Effector memory CD8-positive, alpha-beta T cell (primary cell): ENCODE measurements at places on chromosomes 11 and 22.

- peaks cover 98% of the 10 kb centered on the region for H3K36me3 ChIP-seq
- no peak for DNase-seq
- peaks cover 79% of the 10 kb centered on the region for H3K4me1 ChIP-seq
- H3K27me3 ChIP-seq = no peaks in the 10 kb centered on the region
These were observed 6.9 kb downstream of the EHD1 start for GRCh38 chr11:64871492-64871891.

- no peak overlapping the region for H3K27ac ChIP-seq
- no peaks in the 10 kb centered on the region for H3K36me3 ChIP-seq
- peaks cover 28% of the 10 kb centered on the region for H3K27me3 ChIP-seq
- H3K4me1 ChIP-seq = no peaks in the 10 kb centered on the region
- H3K4me3 ChIP-seq = no peak overlapping the region
These were observed 32.7 kb downstream of the SLC6A5 start for GRCh38 chr11:20632169-20632532.

- no peaks in the 10 kb centered on the region for H3K4me1 ChIP-seq
- no peak overlapping the region for H3K27ac ChIP-seq
- no peak for DNase-seq
- H3K27me3 ChIP-seq = no peaks in the 10 kb centered on the region
These were observed 351.2 kb upstream of the API5 start for GRCh38 chr11:42960521-42961088.

GRCh38 chr22:19845054-19845722 lies 9.5 kb downstream of the GNB1L start:
- no peaks in the 10 kb centered on the region for H3K27me3 ChIP-seq
- H3K27ac ChIP-seq = peak overlapping the region; percentile 41
- H3K36me3 ChIP-seq = peaks cover 10% of the 10 kb centered on the region
- H3K4me3 ChIP-seq = peak overlapping the region; percentile 61
- peaks cover 6% of the 10 kb centered on the region for H3K4me1 ChIP-seq
- DNase-seq = no peak

GRCh38 chr11:638631-639331 lies 1.7 kb downstream of the DRD4 start:
- no peak overlapping the region for H3K4me3 ChIP-seq
- H3K27me3 ChIP-seq = peaks cover 13% of the 10 kb centered on the region
- H3K27ac ChIP-seq = peak overlapping the region; percentile 41
- peaks cover 11% of the 10 kb centered on the region for H3K4me1 ChIP-seq
- DNase-seq = no peak

- no peak overlapping the region for H3K27ac ChIP-seq
- DNase-seq = peak; percentile 55
- no peaks in the 10 kb centered on the region for H3K36me3 ChIP-seq
- no peaks in the 10 kb centered on the region for H3K27me3 ChIP-seq
These were observed 15.7 kb upstream of the CCDC179 start for GRCh38 chr11:22875869-22876473.
